ENCODE measurements at places on chromosomes 4 and X.

- DNase-seq = peak; percentile 90
Measured at GRCh38 chrX:49184294-49185281, 1.6 kb downstream of the PRICKLE3 start.

DNA sequence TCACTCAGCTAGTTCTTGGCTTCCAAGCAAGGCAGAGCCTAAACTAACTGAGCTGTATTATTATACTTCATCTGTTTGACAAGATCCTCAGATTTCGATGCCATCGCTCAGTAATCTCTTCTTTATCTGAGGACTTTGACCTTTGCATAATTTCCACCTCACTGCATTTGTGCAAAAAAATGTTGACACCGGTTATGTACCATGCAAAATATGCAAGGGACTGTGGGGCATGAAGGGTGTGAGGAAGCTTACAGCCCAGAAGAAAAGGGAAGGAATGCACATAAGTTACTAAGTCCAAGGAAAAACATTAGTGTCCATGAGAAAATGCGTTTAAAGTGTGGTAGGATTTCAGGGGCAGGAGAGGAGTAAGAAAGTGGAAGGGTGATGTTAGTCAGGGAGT lies 295.4 kb downstream of the PACRGL start:
- no peak for DNase-seq

GRCh38 chr4:44025376-44026020 lies 423.1 kb downstream of the KCTD8 start:
- no peak for DNase-seq

GRCh38 chrX:135477576-135477975 lies 42.9 kb upstream of the INTS6L start:
- peak; percentile 62 for DNase-seq

GRCh38 chrX:46961097-46961496 lies 48.9 kb downstream of the JADE3 start:
- DNase-seq = no peak

- DNase-seq = no peak
Measured at GRCh38 chr4:142312391-142312790, 533.7 kb downstream of the INPP4B start.

DNA sequence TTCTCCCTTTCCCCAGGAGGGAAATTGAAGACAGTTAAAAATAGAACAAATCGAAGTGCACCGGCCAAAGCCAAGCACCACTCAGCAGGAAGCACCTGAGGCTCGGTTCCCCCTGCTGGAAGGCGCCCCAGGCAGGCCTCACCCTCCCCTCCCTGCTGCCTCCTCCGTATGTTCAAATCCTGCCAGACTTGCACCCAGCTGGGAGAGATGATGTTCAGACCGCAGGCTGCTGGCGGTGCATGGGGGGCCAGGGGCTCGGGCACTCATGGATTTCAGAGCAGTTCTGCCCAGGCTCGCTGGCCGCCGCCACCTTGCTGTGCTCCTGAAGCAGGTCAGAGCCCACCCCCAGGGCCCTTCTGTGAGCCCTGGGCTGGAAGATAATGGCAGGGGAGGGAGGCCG lies 91.4 kb downstream of the DCTD start:
- DNase-seq = no peak

DNA sequence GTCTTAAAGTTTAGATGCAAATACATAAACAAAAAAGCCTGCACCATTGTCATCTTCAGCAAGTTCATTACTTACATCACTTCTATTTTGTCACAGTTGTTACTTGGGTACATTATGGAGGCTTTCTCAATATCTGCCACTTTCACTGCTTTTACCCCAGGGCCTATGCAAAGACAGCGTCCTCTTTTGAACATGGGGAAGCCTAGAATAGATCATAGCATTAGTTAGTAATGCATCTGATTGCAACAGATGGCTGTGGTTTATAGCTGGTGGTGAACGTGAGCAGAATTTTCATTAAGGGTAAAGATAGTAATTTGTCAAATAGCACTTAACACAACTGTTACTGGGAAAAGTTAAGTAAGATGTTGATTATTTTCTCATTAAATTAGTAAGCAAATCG lies 729 bp downstream of the CXCL11 start:
- no peak for DNase-seq

DNA sequence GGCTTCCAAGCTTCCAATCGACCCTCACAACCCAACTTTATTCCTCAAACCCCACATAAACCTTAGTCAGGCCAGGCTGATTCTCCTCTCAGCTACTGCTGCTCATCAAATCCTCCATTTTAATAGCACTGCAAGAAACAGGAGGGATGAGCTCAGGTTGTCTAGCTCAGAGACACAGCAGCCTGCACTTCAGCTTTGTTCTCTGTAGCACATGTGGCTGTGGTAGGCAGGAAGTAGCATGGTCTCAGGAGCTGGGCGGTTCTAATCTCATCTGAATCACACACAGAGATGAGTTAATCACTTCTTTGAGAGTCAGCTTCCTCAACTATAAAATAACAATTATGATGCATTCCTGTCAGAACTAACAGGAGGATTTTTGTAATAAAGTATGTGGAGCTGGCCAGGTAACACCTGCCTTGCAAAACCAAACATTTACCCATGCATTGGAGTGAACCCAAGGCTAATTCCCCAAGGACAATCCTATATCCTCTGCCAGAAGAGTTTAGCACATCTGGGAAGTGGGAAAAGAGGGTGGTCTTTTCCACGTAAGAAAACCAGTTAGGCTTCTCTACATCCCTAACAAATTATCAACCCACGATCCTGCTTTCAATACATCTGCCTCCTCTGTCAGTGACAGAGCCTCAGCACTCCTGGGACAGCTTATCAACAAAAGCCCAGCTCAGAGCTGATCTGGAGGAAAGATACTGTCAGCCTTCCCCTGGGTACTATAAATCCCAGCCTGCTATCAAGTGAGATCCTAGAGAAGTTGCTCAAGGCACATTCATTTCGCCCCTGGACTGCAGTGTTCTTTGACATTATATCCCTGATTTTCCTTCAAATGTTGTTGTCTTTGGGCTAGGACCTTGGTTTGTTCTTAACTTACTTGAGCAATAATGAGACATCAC lies 32.8 kb downstream of the ELOVL6 start:
- DNase-seq = no peak

- DNase-seq = no peak
Measured at GRCh38 chr4:3444351-3445110, 2.8 kb downstream of the HGFAC start.

- DNase-seq = no peak
Measured at GRCh38 chr4:175905925-175906324, 93.9 kb upstream of the GPM6A start.

- peak; percentile 13 for DNase-seq
Measured at GRCh38 chr4:8817096-8817812, 54.4 kb downstream of the HMX1 start.

DNA sequence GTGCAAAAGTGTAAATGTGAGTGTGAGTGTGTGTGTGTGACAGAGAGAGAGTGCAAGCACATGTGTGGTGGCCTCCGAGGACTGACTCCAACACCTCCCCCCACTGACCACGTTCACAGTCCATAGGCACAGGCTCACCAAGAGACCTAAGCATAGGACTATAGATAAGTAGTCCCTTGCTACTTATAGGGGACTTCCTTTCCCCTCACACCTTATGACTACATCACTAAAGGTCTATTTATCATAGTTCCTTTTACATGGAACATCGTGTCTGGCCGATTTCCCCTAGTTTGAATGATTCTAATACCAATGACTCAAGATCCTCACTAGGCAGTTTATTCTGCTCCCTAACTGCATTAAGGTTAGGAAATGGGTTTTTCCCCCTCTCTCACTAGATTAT lies 17.8 kb downstream of the FRMPD3 start:
- no peak for DNase-seq

DNA sequence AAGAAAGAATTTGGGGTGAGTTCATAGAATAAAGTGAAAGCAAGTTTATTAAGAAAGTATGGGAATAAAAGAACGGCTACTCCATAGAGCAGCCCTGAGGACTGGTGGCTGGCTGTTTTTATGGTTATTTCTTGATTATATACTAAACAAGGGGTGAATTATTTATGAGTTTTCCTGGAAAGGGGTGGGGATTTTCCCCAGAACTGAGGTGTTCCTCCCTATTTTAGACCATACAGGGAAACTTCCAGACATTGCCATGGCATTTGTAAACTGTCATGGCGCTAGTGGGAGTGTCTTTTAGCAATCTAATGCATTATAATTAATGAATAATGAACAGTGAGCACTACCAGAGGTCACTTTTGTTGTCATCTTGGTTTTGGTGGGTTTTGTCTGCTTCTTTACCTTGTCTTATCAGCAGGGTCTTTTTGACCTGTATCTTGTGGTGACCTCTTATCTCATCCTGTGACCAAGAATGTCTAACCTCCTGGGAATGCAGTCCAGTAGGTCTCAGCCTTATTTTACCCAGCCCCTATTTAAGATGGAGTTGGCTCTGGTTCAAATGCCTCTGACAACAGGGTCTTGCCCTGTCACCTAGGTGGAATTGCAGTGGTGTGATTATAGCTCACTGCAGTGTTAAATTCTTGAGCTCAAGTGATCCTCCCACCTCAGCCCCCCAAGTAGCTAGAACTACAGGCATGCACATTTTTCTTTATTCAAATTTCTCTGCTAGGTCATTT lies 27.1 kb downstream of the RAPGEF2 start:
- no peak for DNase-seq

DNA sequence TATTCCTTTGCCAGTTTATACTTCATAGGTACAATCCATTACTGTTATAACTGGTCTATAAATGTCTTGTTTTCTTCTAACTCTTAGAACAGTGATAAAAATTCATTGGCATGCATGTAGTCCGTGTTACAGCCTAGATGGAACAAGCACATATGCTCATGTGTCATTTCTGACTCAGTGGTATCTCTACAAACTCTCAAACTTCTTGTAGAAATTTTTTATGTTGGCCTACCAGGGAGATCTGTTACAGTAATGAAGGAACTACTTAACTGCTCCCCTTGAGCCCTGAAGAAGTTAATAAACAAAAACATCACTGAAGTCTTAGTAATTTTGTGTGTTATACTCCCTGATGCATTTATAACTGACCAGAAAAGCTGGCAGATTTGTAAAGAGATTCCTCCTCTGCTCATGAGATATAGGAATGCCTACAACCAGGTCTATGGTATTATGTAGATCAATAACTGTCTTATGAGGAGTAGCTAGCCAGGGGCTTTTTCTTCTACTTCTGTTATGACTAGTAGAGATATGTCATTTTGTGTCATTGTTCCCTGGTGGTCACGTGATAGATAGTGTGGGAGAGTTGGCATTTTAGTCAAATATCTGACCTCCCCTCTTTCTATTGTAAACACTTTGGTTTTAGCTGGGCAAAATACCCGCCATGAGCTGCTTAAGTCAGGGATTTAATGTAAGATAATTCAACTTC lies 53.7 kb upstream of the FAAH2 start:
- no peak for DNase-seq

Measured in heart left ventricle (tissue), 16 donors.